ENCODE measurements at places on chromosomes 12 and 14.

DNA sequence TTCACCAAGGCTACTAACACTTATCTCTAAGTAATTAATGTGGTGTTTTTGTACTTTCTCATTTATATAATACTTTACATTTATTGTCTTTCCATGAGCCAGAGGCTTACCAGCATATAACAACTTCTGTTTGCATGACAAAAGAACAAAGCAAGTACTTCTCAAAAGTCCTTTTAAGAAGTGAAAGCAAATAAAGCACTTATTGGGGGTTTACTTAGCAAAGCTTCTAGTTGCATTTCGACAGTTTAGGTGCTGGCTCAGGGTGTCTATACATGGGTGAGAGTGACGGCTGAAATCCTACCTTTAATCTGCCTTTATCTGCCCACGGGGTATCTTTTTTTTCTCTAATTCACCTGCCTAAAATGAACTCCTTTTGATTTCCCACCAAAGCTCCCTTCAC lies 21.0 kb upstream of the DCN start:
- DNase-seq = no peak
- H3K4me1 ChIP-seq = peaks cover 29% of the 10 kb centered on the region
- no peaks in the 10 kb centered on the region for H3K27me3 ChIP-seq
- H3K4me3 ChIP-seq = no peak overlapping the region
- H3K27ac ChIP-seq = no peak overlapping the region

DNA sequence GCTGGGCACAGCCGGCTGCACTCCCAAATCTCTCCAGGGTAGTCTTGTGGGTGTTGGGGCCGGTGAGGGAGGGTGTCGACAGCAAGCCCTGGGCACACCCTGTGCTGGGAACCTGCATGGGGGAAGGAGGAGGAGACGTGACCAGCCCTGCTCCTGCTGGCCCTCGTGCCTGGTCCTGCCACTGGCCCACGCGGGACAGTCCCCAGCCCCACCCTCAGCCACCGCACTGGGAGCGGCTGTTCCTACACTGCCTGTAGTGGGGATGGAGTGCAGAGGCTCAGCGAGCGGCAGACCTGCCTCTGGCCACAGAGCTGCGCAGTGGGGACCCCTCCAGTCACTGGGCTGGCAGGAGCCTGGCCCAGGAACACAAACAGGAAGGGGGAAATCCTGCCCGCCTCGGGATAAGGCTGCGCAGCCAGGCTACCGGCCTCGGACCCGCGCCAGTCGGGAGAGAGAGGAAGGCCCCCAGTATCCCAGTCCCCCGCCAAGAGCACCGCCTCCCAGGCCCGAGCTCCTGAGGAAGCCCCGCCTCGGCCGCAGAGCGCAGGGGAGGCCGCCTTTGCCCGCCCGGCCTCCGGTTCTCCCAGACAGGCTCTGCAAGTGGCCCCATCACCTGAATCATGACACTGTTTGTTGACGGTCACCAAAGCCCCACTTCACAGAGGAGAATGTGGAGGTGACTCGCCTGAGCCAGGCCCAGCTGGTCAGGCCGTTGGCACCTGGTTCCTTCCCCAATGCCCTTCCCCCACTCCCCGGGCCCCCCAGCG lies 10.6 kb downstream of the AHNAK2 start:
- no peaks in the 10 kb centered on the region for H3K36me3 ChIP-seq
- no peaks in the 10 kb centered on the region for H3K27me3 ChIP-seq
- DNase-seq = peak; percentile 66
- 0 out of 2 replicates have a peak overlapping the region, but pooled peaks have one; percentile 22 for H3K27ac ChIP-seq

- no peak overlapping the region for H3K4me3 ChIP-seq
- DNase-seq = peak; percentile 37
- H3K36me3 ChIP-seq = no peaks in the 10 kb centered on the region
- H3K4me1 ChIP-seq = peaks cover 9% of the 10 kb centered on the region
- no peak overlapping the region for H3K27ac ChIP-seq
Measured at GRCh38 chr12:87982208-87982607, 47.0 kb downstream of the C12orf50 start.

- DNase-seq = peak; percentile 4
- H3K4me3 ChIP-seq = no peak overlapping the region
- H3K27ac ChIP-seq = no peak overlapping the region
- H3K27me3 ChIP-seq = peaks cover 6% of the 10 kb centered on the region
- H3K36me3 ChIP-seq = no peaks in the 10 kb centered on the region
- H3K4me1 ChIP-seq = 0 out of 2 replicates have a peak, but pooled peaks cover 8% of the 10 kb centered on the region
Measured at GRCh38 chr12:117192057-117192456, 1.8 kb upstream of the FBXO21 start.

DNA sequence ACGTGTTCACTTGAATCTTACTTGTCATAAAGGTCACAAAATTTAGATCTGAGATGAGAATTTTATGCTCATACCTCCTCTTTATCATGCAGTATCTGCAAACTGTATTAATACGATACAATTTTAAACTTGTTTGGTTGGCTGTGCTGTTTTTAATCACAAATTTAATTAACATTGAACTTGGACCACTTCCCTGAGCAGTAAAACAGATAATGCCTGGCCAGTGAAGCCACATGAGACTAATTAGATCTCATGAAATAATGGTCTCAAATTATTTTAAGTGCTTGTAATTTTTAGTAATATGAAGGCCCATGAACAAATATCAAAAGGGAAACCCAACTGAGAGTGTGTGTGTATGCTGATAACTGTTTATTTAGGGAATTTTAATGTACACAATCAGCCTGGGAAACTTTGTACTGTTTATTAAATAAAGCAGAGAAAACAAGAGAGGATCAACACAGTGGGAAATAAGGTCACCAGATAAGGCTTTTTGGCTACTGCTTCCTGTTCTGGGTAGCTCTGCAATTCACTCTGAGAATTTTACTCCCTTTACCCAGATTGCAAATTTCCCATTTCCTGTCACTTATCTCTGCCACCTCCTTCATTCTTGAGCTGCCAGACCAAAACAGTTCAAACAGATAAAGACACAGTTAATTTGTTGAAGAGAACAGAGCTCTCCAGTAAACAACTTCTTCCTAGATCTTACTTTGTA lies 61.6 kb upstream of the GNPNAT1 start:
- no peaks in the 10 kb centered on the region for H3K27me3 ChIP-seq
- peaks cover 26% of the 10 kb centered on the region for H3K36me3 ChIP-seq
- H3K27ac ChIP-seq = no peak overlapping the region
- no peak for DNase-seq
- H3K4me1 ChIP-seq = no peaks in the 10 kb centered on the region

- H3K27ac ChIP-seq = no peak overlapping the region
- H3K4me1 ChIP-seq = no peaks in the 10 kb centered on the region
- H3K36me3 ChIP-seq = no peaks in the 10 kb centered on the region
Measured at GRCh38 chr14:90981636-90982035, 78.8 kb downstream of the RPS6KA5 start.

- no peaks in the 10 kb centered on the region for H3K4me1 ChIP-seq
- H3K27me3 ChIP-seq = peaks cover 23% of the 10 kb centered on the region
- H3K27ac ChIP-seq = no peak overlapping the region
- no peak overlapping the region for H3K4me3 ChIP-seq
- no peaks in the 10 kb centered on the region for H3K36me3 ChIP-seq
Measured at GRCh38 chr14:72432748-72433147, 461.2 kb downstream of the DPF3 start.

DNA sequence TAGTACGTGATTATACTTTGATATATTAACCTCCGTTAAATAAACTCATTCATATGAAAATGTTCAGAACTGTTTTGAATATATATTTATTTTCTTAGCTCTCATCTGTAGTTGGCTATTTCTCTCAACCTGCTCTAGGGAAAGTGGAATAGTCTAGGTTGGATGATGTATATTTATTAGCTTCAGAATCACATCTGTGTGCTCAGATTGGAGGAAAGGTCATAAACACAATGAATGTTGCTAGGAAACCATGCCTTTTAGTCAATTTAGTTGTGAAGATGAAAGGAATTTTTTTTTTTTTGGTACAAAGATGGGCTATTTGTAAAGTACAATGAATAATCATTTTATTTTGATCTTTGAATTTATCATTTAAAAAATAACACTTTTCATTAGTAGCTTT lies 439.1 kb downstream of the FOXG1 start:
- no peak overlapping the region for H3K4me3 ChIP-seq
- no peak for DNase-seq

GRCh38 chr14:54221432-54221803 lies 175.4 kb upstream of the CDKN3 start:
- H3K27me3 ChIP-seq = no peaks in the 10 kb centered on the region
- H3K36me3 ChIP-seq = no peaks in the 10 kb centered on the region
- no peak overlapping the region for H3K4me3 ChIP-seq
- no peak for DNase-seq
- H3K4me1 ChIP-seq = peaks cover 18% of the 10 kb centered on the region

GRCh38 chr12:77788231-77789168 lies 42.2 kb upstream of the NAV3 start:
- no peak overlapping the region for H3K27ac ChIP-seq
- H3K27me3 ChIP-seq = no peaks in the 10 kb centered on the region
- H3K4me3 ChIP-seq = no peak overlapping the region
- DNase-seq = no peak

- peaks cover 6% of the 10 kb centered on the region for H3K36me3 ChIP-seq
- H3K27ac ChIP-seq = peak overlapping the region; percentile 85
- no peak overlapping the region for H3K4me3 ChIP-seq
- peaks cover 75% of the 10 kb centered on the region for H3K4me1 ChIP-seq
Measured at GRCh38 chr12:64008596-64008995, 164.1 kb downstream of the SRGAP1 start.

- peak; percentile 56 for DNase-seq
- H3K27ac ChIP-seq = no peak overlapping the region
- peaks cover 8% of the 10 kb centered on the region for H3K27me3 ChIP-seq
- H3K36me3 ChIP-seq = no peaks in the 10 kb centered on the region
Measured at GRCh38 chr12:132190012-132190755, 45.9 kb downstream of the NOC4L start.

DNA sequence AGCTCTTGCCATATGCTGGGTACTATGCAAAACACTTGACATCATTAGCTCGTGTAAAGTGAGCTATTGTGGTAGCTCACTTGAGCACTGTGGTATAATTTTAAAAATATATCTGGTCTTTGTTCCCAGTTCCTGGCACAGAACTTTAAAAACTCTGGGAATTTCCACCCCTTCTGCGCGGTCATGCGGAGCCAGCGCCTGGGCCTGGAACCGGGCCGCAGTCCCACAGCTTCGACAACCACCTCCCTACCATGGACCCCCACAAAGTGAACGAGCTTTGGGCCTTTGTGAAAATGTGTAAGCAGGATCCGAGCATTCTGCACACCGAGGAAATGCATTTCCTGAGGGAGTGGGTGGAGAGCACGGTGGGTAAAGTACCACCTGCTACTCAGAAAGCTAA lies 123.1 kb downstream of the NUAK1 start:
- H3K27me3 ChIP-seq = no peaks in the 10 kb centered on the region
- no peak overlapping the region for H3K4me3 ChIP-seq
- no peak for DNase-seq
- H3K36me3 ChIP-seq = no peaks in the 10 kb centered on the region
- H3K4me1 ChIP-seq = peaks cover 6% of the 10 kb centered on the region

- H3K27ac ChIP-seq = no peak overlapping the region
- no peaks in the 10 kb centered on the region for H3K4me1 ChIP-seq
- DNase-seq = no peak
- H3K36me3 ChIP-seq = no peaks in the 10 kb centered on the region
- H3K4me3 ChIP-seq = no peak overlapping the region
Measured at GRCh38 chr12:131222329-131223139, 268.8 kb downstream of the ADGRD1 start.

- DNase-seq = peak; percentile 98
- no peaks in the 10 kb centered on the region for H3K27me3 ChIP-seq
- H3K4me1 ChIP-seq = peaks cover 32% of the 10 kb centered on the region
Measured at GRCh38 chr14:21087294-21088091, 11.0 kb downstream of the ZNF219 start.

GRCh38 chr12:24047326-24047725 lies 97.9 kb upstream of the SOX5 start:
- no peaks in the 10 kb centered on the region for H3K27me3 ChIP-seq
- no peaks in the 10 kb centered on the region for H3K36me3 ChIP-seq
- no peak for DNase-seq
- no peak overlapping the region for H3K4me3 ChIP-seq
- H3K27ac ChIP-seq = no peak overlapping the region
- no peaks in the 10 kb centered on the region for H3K4me1 ChIP-seq

GRCh38 chr12:9947674-9948073 lies 15.5 kb upstream of the CLEC2A start:
- no peak overlapping the region for H3K27ac ChIP-seq
- H3K36me3 ChIP-seq = no peaks in the 10 kb centered on the region
- H3K27me3 ChIP-seq = peaks cover 37% of the 10 kb centered on the region
- no peaks in the 10 kb centered on the region for H3K4me1 ChIP-seq
- no peak for DNase-seq

DNA sequence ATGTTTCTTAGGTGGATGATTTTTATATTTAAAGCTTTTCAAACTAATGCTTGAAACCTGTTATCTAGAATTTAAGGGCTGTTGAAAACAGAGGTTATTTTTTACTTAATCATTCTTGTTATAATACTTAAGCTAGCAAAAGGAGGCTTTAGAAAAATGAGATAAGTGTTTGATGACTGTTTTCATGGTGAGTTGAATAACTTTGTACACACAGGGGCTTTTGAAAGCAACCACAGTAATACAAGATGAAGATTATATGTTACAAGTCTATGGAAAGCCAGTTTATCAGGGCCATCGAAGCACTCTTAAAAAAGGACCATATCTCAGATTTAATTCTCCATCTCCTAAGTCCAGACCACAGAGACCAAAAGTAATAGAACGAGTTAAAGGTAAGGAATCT lies 33.3 kb downstream of the KIAA0586 start:
- H3K4me3 ChIP-seq = no peak overlapping the region
- H3K27me3 ChIP-seq = no peaks in the 10 kb centered on the region
- H3K27ac ChIP-seq = no peak overlapping the region
- no peaks in the 10 kb centered on the region for H3K4me1 ChIP-seq
- no peak for DNase-seq
- peaks cover 27% of the 10 kb centered on the region for H3K36me3 ChIP-seq

DNA sequence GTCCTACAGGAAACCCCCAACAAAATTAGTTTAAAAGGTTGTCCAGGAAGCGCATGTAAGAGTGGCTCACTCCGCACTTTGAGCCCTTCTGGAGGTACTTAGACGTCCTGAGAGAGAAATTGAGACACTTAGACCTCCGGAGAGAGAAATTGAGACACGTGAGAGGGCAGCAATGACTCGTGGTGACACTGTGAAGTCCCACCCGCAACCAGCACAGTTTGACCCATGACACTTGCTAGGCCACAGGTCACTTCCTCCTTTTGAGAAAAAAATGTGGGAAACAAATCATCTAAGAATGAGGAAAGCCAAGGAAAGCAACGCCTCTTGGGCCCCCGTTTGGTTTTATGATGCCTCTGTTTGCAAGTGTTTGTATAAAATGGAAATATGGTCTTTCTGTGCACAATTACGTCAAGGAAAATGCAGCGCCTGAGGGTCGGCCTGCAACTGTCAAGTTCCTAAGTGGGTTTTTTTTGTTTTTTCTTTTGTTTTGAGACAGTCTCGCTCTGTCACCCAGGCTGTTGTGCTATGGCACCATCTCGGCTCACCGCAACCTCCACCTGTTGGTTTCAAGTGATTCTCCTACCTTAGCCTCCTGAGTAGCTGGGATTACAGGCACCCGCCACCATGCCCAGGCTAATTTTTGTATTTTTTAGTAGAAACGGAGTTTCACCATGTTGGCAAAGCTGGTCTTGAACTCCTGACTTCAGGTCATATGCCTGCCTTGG lies 13.6 kb upstream of the CDCA4 start:
- 0 out of 2 replicates have a peak, but pooled peaks cover 4% of the 10 kb centered on the region for H3K4me1 ChIP-seq
- no peaks in the 10 kb centered on the region for H3K27me3 ChIP-seq
- no peak for DNase-seq
- no peak overlapping the region for H3K4me3 ChIP-seq
- no peaks in the 10 kb centered on the region for H3K36me3 ChIP-seq
- H3K27ac ChIP-seq = no peak overlapping the region

All from GM23248 (cell line).